ENCODE measurements at places on chromosomes 6 and 20. TPM values are rescaled to one million over a fixed set of nuclear protein-coding genes. Genes with fewer than 3 reads are reported as not detected.

FAM83C gene
- 0.41 TPM for total RNA-seq

ZNF391 gene
- 1.3 TPM for total RNA-seq

VSX1 gene
- total RNA-seq, result not detected

TP53TG5 gene
- 1.4 TPM for total RNA-seq

CNR1 gene
- total RNA-seq, result 4.1 TPM

SMAP1 gene
- total RNA-seq, result 47.3 TPM

PBOV1 gene
- not detected for total RNA-seq

DNA sequence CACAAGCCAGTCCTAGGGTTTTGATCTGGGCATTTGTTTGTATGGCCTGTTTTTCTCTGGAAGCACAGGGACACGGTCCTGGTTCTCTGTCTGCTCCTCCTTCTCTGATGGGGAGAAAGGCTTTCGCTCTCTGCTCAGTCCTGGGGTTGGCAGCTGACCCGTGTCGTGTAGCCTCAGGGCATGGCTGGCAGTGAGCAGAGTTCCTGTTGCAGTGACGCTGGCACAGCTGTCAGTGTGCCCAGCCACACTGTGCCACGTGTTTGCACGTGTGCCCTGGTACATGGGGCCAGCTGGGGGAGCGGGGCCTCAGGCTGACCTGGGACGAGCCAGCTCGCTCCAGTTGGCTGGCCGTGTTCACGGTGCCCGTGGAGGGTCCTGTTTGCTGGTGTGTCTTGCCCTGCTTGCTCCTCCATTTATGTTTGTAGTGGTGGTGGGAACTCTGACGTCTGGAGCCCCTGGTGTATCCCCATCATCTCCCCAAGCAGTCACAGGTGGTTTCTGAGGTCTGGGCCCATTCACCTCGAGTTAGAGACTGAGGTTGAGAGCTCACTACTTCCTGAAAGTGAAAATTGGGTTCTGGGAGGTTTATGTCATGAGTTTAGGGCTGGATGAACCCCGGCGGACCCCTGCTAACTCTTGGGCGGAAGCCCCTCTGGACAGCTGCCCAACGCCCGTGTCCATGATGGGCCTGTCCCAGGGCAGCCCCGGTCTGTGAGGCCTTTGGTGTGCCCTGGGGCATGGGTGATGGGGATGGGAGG lies 10.2 kb upstream of the DNAJC5 start:
- DNase-seq, result no peak

DNA sequence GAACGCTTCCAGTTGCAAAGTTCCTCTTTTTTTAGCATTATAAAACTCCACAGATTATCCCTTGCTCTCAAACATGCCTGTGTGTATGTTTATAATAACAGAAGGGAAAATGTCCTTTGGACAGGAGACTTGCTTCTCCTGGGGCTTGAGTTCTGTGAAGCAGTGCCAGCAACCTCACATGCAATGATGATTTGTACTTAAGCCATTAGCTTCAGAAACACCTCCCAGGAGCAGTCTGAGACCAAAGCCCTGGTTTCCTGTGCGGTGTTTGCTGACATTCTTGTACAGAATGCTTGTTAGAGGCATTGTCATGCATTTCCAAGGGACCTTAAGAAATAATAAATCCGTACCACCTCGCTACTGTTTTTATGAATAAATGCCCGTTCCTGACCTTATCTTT lies 752.8 kb downstream of the CBLN4 start:
- no peak for DNase-seq

- no peak for DNase-seq
Measured at GRCh38 chr6:111813677-111814310, 59.5 kb downstream of the FYN start.

DNA sequence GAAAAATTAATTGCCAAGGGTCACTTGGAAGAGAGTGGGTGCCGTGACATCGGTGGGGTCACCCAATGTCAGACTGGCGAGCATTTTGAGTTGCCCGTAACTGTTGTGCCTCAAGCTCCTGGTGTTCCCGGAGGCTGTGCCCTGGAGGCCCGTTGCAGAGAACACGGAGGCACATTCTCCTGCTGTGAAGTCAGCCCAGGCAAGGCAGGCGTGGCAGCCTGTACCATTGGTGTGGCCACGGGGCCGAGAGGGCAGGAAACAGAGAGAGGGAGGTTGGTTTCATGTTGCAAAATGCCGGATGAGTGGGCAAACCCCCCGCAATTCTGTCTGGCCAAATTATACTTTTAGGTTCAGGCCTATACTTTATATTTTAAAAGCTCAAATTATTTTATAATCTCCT lies 81.2 kb downstream of the THBS2 start:
- no peak for DNase-seq

GRCh38 chr20:43320536-43320935 lies 130.8 kb upstream of the PTPRT start:
- no peak for DNase-seq

GRCh38 chr6:90220273-90220672 lies 76.4 kb downstream of the BACH2 start:
- DNase-seq, result no peak

- DNase-seq, result no peak
Measured at GRCh38 chr20:62215020-62215990, 4.8 kb downstream of the HRH3 start.

- no peak for DNase-seq
Measured at GRCh38 chr20:1761116-1761515, 103.5 kb upstream of the SIRPG start.

- DNase-seq, result no peak
Measured at GRCh38 chr6:25987845-25988244, 25.2 kb downstream of the TRIM38 start.

GRCh38 chr20:37420610-37421009 lies 74.7 kb downstream of the SRC start:
- DNase-seq, result no peak

DNA sequence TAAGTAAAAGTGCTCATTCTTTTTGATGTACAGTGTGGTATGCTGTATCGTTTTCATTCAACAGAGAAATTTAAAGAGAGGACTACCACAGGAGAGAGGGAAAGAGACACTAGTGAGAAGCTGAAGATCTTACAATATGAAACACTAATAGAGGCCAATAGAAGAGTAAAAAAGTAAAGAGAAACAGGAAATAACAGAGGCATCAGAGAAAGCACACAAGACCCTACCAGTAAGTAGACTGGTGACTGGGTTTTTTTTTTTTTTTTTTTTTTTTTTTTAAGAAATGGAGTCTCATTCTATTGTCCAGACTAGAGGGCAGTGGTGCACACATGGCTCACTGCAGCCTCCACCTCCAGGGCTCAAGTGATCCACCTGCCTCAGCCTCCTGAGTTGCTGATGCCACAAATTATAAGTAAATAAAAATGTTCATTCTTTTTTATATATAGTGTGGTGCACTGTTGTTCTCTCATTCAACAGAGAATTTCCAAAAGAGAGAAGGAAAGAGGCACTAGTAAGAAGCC lies 18.8 kb downstream of the ELOVL4 start:
- DNase-seq, result no peak

DNA sequence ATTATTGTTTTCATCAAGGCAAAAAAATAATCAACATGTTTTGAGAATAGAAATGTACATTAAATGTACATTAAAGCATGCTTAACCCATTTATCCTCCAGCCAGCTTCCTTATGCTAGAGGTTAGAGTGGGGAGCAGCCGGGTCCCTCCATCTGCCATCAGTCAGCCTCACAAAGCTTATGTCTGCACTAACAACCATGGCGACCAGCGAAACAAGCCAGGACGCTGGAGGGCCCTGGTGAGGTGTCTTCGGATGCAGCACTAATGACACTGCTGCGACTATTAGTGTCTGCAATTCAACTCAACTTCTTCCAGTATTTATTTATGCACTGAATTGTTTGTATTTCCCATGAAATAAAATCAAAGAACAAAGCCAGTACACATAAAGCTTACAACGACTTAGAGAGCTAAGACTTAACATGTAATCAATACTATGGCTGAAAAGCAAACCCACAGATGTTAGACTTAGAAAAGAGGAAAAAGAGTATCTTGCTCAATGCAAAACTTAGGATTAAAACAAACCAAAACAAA lies 6.8 kb downstream of the CLDN20 start:
- no peak for DNase-seq

DNA sequence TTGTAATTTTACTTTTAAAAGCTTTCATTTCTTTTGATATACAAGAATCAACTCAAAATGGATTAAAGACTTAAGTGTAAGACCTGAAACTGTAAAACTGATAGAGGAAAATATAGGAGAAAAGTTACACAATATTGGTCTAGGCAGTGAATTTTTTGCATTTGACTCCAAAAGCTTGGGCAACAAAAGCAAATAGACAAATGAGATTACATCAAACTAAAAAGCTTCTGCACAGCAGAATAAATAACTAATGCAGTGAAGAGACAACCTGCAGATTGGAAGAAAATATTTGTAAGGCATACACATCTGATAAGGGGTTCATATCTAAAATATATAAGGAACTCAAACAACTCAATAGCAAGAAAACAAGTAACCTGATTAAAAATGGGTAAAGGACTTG lies 3.0 kb downstream of the GABRR1 start:
- no peak for DNase-seq

DNA sequence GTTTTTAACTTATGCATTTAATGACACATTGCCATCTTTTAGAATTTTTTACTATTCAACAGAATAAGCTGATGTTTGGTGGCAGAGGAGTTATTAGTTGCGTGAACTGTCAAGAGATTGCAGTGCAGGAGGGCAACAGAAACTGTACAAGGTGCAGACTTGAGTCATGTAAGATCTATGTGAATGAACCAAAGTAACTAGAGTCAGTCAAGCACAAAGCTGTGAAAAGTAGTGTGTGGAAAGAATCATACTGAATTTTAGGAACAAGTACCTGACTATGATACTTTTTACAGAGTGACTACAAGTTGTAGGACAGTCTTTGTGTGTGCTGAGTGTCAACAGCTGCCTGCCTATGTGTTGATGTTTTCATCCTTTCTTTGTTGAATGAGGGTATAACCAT lies 2.7 kb upstream of the C6orf163 start:
- DNase-seq, result no peak

DNA sequence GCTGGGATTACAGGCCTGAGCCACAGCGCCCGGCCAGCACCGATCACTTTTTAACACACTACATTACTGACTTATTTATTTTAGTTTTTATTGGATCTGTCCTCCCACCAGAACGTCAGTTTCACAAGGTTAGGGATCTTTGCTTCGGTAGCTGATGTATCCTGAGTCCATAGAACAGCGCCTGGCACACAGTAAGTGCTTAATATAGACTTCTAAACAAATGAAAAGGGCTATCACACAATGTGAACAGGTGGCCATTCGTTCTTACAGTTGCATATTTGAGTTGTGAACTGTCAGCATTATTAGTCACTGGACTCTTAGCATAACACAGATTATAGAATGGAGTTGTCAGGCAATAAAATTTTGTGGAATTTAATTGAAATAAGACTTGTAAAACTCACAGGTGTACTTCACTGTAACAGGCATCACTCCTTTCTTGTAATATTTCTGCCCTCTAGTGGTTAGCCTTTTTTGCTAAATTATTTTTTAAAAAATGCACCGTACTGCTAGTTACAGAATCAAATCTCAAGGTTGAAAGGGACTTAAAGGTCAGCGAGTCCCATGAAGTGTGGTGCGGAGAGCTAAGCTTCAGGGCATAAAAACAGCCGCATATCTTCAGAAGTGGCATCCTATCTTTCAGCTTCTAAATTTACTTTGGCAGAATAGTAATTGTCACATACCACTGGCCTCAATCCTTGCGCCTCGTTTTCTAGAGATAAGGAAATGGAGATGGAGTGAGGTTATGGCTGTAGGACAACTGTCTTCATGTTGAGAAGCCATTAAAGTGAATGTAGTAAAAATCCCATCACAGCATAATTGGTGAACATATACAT lies 3.4 kb upstream of the TBC1D7 start:
- DNase-seq, result no peak

- DNase-seq, result no peak
Measured at GRCh38 chr6:159959165-159959975, 9.5 kb upstream of the IGF2R start.

GRCh38 chr6:3825851-3826581 lies 23.2 kb upstream of the FAM50B start:
- DNase-seq, result peak; percentile 75

GRCh38 chr6:36724514-36725390 lies 27.1 kb downstream of the RAB44 start:
- DNase-seq, result no peak

DNA sequence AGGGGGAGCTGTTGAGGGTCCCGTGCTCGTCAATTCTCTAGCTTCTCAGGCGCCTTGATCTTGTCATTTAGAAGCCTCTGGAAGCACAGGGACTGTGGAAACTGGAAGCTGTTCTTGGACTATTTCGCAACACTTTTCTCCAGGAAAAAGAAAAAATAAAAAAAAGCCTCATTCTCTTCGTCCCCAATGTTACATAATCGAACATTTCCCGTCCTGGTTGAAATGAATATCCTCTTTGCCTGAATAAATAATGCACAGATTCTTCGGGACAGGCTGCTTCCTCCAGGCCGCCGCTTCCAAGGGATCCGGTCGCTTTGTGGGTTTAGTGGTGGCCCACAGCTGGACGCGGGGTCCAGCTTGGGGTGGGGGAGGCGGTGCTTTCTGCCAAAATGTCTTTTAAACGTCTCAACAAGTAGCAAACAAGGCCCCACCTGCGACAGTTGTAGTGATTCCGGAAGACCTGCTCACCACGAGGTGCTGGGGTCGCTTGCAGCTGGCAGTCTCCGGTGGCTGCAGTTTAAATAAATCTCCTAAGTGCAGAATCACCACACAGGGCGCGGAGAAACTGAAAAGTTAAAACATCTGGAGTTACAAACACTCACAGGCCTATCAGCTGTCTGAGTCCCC lies 125.9 kb upstream of the ESR1 start:
- DNase-seq, result no peak

DNA sequence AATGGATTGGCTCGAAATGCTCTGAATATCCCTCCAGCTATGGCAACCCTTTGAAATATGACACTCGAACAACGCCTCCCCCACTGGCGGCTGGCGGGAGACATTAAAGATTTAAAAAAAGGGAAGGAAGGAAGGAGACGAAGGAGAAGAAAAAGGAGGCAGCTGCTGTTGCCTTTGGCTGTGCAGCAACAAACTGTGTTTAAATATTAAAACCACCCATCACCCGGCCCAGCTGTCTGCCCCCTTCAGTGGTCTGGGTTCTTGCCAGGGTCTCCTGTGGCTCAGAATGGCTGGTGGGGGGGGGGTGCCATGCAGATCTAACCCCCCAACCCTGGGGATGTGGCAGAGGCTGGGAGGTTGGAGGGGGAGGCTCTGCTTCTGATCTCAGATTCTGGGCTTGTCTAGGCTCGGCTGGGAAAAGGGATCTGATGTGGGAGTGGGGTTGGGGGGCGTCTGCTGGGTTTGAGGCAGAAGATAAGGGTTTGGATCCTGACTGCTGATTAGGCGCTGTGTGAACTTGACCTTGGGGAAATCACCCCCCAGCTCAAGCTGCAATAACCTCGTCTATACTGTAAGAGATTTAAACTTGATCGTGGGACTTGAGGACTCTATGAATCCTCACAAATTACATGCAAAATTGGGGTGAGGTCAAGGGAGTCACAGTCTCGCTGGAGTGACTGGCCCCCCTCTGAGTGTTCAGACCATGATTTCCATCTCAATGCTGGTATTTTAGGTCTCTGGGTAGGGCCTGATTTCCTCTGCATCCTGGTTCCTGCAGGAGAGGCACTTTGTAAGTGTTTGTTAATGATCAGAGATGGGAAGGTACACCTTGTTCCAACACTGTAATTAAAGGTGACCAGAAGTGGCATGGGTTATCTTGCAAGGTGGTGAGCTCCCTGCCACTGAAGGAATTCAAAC lies 40.3 kb upstream of the BLCAP start:
- no peak for DNase-seq

All from mucosa of descending colon (tissue), 3 donors.